ENCODE measurements at places on chromosomes 6 and 20.

DNA sequence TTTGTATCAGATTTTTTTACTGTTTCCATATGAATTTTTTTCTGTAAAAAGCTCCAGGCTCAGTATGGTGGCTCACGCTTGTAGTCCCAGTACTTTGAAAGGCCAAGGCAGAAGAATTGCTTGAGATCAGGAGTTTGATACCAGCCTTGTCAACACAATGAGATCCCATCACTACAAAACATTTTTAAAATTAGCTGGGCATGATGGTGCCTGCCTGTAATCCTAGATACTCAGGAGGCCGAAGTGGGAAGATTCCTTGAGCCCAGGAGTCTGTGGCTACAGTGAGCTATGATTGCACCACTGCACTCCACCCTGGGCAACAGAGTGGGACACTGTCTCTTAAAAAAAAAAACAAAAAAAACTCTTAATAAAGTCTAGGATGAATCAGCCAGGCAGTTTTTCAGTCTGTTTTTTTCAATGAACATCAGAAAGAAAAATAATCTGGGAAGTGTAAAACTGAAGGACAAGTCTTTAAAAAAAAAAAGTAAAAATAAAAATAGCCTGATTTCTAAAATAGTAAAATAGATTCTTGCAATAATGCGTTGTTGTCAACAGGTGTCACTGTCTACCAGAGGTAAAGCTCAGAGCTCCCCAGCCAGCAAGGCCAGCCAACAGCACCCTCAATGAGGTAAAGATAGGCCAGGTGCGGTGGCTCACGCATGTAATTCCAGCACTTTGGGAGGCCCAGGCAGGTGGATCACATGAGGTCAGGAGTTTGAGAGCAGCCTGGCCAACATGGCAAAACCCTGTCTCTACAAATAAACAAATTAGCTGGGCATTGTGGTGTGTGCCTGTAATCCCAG lies 9.3 kb upstream of the ATG5 start:
- DNase-seq, result peak; percentile 54

- DNase-seq, result peak; percentile 43
These were observed 147.6 kb upstream of the TAB2 start for GRCh38 chr6:149169761-149170511.

DNA sequence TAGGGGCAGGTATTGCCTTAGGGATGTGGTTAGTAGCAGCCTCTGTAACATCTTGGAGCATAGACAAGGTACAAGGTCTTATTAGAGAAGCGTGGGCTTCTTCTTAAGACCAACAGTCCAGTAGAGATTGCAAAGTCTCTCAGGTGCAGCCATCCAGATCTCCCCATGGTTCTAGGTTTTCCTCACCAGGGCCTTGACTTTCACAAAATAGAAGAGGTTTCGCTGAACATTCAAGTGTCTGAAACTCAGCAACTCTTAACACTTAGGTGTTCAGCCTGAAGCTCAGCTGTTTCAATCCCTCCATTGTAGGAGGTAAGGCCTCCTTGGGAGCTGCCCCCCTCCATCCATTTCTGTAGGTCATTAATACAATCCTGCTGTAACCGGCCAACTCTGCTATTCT lies 44.4 kb downstream of the GOPC start:
- peak; percentile 24 for DNase-seq

DNA sequence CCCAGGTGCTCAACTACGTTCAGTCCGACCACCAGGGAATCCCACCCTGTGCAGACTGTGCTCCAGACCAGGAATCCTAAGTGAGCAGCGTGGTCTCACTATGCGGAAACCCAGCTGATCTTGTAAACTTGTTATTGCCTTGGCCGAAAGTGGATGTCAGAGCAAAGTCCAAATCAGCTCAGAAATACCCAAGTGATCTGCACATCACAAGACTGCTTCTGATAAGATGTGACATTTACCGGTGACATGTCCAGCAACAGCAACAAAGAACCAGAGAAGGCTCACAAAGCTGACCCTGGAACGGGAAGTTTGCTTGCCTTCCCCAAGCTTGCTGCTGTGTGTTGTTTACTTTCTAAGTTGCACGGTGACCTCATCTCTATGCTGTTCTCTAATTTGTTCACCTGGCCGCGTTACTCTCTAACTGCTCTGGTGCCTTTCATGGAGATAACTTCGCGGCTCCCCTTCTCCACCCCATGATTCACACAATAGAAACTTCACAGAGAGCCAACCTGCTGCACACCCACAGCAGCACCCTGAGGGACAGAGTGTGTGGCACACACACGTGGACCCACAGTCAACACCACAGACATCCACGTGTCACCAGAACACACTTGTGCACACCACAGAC lies 1.7 kb downstream of the BNIP5 start:
- DNase-seq, result no peak

DNA sequence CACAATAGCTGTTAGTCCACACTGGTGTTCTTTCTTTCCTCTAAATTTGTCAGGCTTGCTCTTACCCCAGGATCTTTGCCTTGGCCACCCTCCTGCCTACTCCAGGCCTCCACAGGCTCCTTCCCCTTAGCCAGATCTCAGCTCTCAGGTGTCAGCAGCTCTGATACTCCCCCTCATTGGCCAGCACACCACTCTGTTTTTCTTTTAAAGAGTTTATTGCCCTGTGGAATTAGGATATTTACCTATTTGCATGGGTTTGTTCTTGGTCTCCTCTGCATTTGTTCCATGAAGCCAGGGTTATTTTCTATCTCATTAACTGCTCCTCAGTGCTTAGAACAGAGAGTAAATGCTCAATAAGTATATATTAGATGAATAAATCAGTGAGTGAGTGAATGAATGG lies 36.8 kb downstream of the GCNT2 start:
- no peak for DNase-seq

- no peak for DNase-seq
These were observed 443.5 kb downstream of the PREX1 start for GRCh38 chr20:48384147-48384818.

DNA sequence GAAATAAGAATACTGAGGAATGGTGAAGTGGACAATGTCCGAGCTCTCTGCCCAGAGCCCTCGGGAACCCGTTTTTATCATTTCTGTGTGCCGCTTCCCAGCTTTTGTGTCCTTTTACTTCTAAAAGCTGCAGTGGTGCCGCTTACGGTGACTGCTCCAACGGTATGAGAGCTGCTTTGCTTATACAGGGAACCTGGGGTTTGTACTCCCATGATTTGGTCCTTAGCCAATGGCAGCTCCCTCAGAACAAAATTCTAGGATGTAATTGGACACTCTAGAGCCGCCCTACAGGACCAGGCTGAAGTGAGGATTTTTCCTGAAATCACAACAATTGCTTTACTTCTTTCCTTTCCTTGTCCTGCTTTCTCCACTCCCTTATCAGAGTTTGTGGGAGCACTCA lies 24.2 kb upstream of the PCSK2 start:
- no peak for DNase-seq

GRCh38 chr6:1515280-1515679 lies 94.4 kb upstream of the FOXC1 start:
- no peak for DNase-seq

DNA sequence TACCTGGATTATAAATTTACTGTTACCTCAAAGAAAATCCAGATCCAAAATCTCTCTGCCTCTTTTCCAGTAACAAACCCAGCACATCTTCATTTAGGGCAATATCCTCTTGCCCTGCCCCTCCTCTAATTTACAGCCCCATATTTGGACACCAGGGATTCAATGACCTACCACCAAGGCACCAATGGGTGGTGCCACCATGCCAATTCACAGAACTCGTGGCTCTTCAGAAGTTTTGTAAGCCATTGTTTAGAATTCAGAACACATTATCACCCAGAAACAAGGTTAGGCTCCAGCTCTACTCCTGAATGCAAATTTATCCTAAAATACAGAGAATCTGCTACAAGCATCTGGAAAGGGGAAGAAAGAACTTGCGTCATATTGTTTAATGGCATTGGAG lies 67.8 kb upstream of the SASH1 start:
- no peak for DNase-seq

GRCh38 chr6:134956032-134956431 lies 6.1 kb upstream of the ALDH8A1 start:
- DNase-seq, result no peak

DNA sequence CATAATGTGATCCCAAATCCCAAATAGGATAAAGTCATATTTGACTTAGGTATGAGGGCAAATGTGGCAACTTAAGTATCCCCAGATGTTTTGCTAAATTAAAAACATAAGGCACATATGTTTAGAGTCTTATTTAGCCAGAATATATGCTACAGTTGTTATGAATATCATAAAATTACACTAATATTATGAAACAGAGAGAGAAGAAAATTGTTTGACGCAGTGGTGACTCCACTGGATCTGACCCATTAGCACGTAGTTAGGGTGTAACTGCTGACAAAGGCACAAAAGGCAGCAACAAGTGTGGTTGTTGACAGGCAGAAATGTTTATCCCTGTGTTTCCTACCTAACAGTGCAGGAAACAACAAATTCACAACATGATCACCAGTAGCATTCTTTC lies 152.4 kb upstream of the THBS2 start:
- DNase-seq, result no peak

DNA sequence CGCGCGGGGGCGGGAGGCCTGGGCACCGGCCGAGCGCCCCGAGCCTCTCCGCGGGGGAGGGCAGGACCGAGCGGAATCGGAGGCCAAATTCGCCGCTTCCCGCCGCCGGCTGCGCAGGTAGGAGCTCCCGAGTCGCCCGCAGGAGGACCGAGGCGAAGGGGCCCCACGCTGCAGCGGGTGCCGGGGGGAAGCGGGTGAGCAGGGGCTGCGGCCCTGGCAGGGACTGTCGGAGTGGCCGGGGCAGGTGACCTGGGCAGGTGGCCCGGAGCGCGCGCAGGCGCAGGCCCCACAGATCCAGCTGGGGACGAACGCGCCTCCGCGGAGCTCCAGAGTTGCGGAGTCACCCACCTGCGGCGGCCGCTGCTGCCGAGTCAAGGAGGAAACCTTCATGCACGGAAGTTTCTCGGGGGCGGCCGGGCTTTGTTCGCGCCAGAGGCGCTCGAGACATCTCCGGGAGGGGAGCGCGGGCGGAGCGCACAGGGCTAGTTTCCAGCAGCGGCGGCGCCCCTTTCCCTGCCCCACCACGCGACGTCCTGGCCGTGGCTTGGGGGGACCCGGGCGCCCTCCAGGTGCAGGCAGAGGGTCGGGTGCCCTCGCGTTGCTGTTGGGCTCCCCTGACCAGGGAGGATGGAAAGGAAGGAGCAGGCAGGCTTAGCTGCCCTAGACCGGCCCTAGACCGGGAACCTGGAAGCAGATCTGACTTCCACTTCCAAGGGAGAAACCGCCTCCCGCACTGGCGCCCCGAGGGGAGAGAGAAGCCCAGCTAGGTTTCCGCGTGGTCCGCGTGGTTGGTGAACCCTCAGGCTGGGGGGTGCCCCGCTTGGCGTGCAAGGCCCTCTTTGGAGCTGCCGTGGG lies 590 bp downstream of the SLCO4A1 start:
- peak; percentile 28 for DNase-seq

DNA sequence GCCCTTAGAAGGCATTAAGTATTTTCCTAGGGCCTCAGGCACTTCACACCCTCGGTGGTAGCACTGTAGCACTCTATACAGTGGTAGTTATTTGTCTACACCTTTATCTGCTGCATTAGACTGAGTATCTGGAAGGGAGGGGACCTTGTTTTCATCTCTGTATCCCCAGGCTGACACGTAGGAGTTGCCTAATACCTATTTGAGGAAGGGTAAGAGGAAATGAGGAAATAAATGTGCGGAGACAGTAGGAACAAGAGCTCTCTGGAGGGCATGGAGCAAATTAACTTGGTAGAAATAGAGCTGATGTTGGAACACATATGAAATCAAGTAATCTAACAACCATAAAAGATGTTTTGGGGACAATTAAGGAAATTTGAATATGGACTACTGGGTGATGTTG lies 3.9 kb downstream of the CNPY3 start:
- DNase-seq, result no peak

- no peak for DNase-seq
These were observed 243.1 kb downstream of the PKHD1 start for GRCh38 chr6:51844336-51844735.

- no peak for DNase-seq
These were observed 78.3 kb downstream of the BTBD3 start for GRCh38 chr20:11995805-11996567.

DNA sequence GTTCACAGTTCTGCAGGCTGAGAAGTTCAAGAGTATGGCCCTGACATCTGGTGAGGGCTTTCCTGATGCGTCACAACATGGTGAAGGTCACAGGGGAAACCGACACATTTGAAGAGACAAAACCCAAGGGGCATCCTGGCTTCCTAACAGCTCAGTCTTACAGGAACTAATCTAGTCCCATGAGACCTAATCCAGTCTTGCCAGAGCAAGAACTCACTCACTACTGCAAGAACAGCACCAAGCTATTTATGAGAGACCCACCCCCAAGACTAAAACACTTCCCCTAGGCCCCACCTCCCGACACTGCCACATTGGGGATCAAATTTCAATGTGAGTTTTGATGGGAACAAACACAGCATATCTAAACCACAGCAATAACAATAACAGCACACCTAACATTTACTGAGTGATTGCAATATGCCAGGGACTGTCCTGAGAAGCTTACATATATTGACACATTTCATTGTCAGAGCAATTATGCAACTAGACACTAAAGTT lies 46.6 kb downstream of the TPBG start:
- peak; percentile 9 for DNase-seq

GRCh38 chr6:79632580-79632979 lies 1.5 kb downstream of the SH3BGRL2 start:
- no peak for DNase-seq

- no peak for DNase-seq
These were observed 227.2 kb downstream of the LY86 start for GRCh38 chr6:6815732-6816131.

DNA sequence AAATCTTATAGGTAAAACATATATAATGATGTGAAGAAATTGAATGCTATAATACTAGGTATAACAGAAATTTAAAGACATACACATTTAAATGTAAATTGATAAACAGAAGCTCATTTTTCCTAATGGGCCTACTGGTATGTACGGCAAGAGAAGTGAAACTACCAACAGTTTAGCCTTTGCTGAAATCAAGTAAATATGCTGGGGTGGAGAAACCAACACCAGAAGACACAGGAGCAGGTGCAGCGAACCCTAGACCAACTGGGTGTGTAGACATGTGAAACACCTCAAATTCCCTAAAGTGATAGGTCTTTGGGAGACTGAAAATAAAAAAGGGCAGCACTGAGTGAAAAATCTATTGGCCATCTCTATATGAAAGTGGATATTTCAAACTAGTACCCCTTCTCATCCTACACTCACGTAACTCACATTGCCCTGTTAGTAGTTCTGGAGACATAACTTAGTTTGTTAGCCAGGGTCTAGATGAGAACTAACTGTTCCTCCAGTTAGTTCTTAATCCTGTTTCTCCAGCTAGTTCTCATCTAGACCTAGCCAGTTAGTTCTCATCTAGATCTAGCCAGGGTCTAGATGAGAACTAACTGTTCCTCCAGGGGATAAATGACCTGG lies 53.1 kb downstream of the SLC35D3 start:
- no peak for DNase-seq

DNA sequence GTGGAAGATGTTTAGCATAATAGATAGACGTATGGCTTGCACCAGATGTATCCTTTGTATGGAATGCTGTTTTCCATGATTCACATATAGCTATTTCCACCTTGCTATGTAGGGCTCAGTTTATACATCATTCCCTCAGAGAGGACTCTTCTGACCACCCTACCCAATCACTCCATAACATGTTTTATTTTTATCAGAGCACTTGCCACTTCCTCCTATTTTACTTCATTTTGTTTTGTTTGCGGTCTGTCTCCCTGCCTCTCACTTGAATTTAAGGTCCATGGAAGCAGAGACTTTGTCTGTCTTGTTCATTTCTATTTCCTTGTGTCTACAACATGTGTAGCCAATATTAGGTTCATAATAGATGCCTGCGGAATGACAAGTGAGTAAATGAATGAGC lies 266.9 kb upstream of the CITED2 start:
- DNase-seq, result no peak

Measured in fibroblast of lung (primary cell).